ENCODE measurements at places on chromosomes 6 and 20.
A peak's percentile ranks its signal among the peaks of the same experiment; 100 is the strongest.

DNA sequence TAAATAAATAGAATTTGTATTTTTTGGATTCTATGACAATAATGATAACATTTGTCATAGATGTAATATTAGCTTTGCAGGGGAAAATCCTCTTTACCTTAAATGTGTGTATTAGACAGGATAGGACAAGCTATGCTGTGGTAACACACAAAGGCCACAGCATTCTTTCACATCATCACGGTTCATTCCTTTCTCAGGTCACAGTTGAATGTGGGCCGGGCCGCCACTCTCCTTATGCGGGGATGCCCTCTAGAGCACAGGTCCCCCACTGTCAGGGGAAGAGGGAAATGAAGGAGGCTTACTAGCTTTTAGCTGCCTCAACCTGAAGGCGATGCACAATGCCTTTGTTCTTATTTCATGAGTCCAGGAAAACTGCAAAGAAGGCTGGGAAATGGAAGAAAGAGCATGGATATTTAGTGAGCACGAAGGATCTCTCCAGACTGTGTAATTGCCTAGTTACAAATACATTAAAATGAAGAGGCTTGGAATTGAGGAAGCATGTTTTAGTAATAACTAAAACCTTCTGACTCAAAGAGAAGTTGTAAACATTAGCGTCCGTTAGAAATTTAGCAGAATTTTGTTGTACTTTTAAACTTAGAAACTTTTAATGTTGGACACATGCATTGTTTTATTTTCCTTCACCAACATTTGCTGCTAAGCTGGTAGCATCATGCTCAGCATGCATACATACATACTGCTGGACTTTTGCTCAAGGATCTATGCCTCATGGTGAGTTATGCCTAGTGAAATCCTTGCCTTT, 248.9 kb upstream of the FOXQ1 start:
- peak; percentile 18 for DNase-seq

- no peak for DNase-seq
Observed at GRCh38 chr20:49471397-49471796, 11.1 kb downstream of the KCNB1 start.

- no peak for DNase-seq
Observed at GRCh38 chr6:147065786-147066185, 138.4 kb upstream of the STXBP5 start.

GRCh38 chr6:456358-456867, 64.9 kb downstream of the IRF4 start:
- no peak for DNase-seq

- peak; percentile 26 for DNase-seq
Observed at GRCh38 chr6:136326038-136326553, 36.5 kb upstream of the BCLAF1 start.

- DNase-seq, result no peak
Observed at GRCh38 chr6:135322427-135323201, 141.5 kb downstream of the MYB start.

DNA sequence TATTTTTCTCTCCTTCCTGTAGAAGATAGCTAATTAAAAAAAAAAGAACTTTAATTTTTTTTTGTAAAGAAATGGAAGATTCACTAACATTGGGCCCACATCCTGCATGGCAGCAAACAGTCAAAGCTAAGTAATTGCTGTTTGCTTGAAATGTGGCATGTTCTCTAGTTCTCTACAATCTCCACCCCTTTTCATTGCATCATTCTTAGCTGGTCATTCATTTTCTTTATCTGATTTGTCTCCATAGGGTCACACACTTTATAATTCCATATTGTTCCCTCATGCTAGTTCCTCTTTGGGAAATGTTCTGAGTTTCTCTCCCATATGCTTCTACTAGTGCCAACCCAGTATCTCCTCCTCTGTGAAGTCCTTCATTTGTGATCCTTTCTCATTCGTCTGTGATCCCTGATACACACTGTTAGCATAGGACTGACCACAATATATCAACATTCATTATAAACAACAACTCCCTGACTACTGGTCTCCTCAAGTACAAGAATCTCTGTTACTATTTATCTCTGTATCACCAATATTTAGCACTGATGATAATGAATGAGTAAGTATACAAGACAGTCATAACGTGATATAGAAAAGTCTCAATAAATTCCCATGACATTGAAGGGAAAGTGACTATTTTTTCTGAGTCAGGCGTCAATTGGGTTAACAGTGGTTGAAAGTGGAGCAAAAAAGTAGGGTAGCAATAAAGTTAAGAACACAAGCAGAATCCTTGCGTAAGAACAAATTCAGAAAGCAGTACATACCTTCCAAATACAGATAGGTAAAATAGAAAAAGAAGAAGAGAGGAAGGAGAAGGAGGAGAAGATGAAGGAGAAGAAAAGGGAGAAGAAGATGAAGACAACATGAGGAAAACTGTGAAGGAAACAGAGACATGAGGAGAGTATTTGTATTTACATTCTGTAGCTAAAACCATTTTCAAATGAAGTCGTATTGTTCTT, 33.2 kb upstream of the MYB start:
- peak; percentile 33 for DNase-seq

DNA sequence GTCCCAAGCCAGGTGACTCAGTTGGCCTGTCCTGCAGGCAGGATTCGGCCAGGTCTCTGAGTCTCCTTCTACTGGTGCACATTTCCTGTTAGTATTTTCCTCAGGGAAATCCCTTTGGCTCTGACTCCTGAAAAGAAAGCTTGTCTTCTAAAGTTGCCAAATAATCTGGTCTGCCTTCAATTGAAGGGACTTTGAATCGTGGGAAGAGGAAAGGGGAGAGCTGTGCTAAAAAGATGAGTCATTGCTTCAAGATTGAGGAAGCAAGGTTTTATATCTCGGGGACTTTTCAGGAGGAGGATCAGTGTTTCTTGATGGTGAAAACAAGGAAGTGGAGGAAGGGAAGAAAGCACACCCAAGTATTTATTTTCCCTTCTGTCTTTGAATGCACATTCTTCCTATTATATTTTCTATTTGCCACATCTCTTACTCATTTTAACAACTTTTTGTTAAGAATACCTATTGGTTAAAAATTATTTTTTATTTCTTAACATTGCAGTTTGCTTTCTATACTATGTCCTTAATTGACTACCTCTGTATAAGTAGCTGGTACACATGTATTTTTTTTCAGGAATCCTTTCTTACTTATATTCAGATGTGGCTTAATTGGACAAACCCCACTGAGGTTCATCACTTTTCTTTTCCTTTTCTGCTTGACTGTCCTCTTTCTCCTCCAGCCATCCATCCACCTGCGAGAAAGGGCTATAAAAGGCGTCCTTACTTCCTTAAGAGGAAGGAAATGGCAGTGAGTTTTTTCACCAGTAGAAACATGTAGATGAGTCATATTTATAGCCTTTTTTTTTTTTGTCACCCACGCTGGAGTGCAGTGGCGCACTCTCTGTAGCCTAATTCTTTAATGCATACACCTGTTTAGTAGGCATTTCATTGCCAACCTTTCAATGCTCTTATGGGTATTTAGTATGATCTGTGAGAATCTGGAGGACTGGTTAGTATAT, 15.0 kb upstream of the IFNGR1 start:
- peak; percentile 92 for DNase-seq

- no peak for DNase-seq
Observed at GRCh38 chr20:23971310-23971709, 17.3 kb downstream of the GGTLC1 start.

DNA sequence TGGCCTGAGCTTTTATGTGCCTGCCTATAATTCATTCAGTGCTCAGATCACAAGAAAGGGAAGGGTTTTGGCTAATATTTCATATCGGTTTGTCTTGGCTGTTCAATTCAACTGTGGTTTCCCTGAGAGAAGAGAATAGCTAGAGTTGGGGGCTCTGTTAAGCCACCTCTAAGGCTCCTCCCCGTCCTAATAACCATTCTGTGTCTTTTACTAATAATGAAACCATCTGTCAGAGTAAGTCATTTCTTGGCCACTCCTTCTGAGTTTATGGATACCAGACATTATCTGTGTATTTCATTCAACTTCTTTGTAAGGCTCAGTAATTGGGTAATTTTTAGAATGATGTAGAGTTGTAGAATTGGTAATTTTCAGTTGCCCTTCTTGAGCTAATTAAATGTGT, 5.2 kb downstream of the STX11 start:
- DNase-seq, result no peak

DNA sequence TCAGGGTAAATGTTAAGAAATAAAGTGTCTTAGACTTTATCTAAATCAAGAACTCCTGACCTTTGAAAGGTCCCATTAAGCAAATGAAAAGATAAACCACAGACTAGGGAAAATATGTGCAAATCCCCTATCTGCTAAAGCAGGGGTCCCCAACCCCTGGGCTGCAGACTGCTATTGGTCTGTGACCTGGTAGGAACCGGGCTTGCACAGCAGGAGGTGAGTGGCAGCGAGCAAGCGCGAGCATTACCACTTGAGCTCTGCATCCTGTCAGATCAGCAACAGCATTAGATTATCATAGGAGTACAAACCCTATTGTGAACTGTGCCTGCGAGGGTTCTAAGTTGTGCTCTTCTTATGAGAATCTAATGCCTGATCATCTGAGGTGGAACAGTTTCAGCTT, 42.4 kb downstream of the LCA5 start:
- peak; percentile 11 for DNase-seq

DNA sequence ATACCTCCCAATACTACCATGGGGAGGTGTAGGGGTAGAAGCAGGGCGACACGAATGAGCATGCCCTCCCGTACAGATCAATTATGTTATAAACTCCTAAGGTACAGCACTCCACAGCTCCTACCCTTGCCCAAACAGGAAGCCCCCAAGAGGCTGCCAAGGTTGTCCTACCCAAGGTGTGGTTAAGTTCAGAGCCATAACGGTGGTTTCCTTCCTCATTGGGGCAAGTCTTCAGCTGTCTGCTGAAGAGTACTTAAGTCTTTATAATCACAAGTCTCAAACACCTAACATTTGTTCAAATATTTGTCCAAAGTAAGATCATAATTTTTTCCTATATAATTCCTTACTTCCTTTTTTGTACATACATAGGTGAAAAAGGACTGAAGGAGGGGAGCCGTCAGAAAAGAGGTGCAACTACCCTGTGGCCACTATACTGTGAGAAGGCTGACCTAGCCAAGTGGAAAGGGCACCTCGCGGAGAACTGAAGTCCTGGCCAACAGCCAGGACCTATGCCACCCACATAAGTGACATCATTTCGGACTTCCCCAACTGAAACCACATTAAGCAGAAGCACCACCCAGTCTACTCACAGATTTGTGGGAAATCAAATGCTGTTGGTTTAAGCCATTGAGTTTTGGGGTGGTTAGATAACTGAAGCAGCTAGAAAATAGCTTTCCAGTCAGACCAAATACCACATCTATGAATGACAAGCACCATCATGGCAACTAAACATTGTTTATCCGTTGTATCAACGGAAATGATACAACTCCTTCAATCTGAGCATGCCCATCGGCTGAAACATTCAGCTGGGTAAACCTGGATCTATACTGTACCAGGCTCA, 2.9 kb upstream of the RAB22A start:
- peak; percentile 70 for DNase-seq

GRCh38 chr6:53090576-53090975, 25.4 kb downstream of the FBXO9 start:
- DNase-seq, result no peak

- no peak for DNase-seq
Observed at GRCh38 chr6:78110641-78111040, 457.8 kb downstream of the MEI4 start.

- DNase-seq, result no peak
Observed at GRCh38 chr20:43525021-43525420, 17.5 kb downstream of the L3MBTL1 start.

GRCh38 chr6:80488190-80488589, 381.7 kb downstream of the BCKDHB start:
- no peak for DNase-seq

DNA sequence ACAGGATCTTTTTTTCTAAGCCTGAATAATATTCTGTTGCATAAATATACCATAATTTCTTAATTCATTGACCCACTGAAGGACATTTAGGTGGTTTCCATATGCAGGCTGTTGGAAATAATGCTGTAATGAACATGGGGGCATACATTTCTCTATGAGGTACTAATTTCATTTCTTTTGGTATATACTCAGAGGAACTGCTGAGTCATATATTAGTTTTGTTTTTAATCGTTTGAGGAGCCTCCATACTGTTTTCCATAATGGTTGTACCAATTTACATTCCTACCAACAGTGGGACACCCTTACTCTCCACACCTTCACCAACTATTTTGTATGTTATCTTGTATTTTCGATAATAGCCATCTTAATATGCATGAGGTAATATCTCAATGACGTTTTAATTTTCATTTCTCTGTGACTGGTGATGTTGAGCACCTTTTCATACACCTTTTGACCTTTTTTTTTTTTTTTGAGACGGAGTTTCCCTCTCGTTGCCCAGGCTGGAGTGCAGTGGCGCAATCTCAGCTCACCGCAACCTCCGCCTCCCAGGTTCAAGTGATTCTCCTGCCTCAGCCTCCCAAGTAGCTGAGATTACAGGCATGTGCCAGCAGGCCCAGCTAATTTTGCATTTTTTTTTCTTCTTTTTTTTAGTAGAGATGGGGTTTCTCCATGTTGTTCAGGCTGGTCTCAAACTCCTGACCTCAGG, 187.4 kb downstream of the RNGTT start:
- no peak for DNase-seq

DNA sequence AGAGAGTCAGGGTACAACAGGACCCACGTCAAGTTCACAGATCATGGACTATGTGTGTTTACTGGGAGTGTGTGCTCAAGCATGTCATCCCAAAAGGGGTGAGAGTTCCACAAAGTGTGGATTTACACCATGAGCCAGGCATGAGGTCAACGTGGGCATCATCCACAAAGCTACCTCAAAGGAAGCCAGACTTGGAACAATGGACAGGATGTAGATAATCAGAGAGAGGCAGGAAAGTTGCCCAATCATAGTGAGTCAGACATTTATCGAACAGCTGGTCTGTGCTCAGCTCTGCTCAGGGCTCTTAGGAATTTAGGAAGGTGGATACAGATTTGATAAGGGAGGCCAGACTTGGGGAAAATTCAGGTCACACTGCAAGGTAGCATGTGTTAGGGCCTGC, 317.2 kb upstream of the CDYL start:
- peak; percentile 80 for DNase-seq

DNA sequence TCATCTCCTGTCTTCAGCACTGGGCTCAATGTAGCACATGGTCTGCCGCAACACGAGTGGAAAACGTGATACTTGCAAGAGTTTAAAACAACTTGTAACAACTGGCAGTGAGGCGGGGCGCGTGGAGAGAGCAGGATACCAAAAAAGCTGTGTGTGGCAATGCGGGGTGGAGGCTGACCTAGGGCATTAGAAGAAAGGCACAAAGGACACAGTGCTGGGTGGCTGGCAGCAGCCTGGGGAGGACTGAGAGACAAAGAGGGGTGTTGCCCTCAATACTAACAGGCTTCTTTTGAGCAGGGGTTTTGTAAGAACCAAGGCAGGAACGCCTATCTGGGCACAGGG, 1.5 kb upstream of the GFOD1 start:
- no peak for DNase-seq
